CD4-positive, alpha-beta T cell treated with Interleukin-6 for 4 hours (primary cell): ENCODE measurements at places on chromosomes 2 and 18.

- no peak for DNase-seq
Observed at GRCh38 chr2:3409627-3410170, 30.2 kb downstream of the TRAPPC12 start.

GRCh38 chr2:128420131-128420530 lies 101.5 kb upstream of the HS6ST1 start:
- DNase-seq: no peak

DNA sequence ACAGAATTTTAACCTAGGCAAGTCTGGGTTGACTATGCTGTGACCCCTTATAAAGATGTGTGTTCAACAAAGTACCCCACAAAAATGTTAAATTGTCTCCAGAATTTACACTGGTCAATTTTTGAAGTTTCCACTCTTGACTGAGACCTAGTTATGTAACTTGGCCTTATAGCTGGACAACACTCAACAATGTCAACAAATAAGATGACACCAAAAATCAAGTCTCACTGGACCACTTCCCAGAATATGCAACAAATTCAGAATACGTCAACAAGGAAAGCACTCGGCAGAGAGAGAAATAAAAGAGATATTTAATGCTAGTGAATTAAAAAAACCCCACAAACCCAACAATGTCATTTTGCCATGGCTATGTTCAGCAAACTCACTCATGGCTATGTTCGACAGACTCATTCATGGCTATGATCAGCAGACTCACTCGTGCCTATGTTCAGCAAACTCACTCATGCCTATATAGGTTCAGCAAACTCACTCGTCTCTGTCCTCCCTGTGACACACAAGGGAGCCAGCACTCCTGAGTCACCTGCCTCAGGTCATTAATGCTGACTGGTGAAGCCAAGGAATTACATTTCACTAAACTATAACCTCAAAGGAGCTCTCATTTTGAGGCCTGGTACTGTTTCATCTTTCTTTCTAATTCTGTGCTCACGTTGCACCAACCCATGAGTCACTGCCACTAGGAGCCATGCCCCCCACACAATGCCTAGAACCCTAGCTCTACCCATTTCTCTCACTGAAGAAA lies 72.7 kb downstream of the PTPN2 start:
- DNase-seq: no peak

GRCh38 chr2:62197011-62197924 lies 1.4 kb downstream of the B3GNT2 start:
- peak; percentile 53 for DNase-seq

GRCh38 chr2:106108351-106108750 lies 85.8 kb downstream of the UXS1 start:
- peak; percentile 33 for DNase-seq

DNA sequence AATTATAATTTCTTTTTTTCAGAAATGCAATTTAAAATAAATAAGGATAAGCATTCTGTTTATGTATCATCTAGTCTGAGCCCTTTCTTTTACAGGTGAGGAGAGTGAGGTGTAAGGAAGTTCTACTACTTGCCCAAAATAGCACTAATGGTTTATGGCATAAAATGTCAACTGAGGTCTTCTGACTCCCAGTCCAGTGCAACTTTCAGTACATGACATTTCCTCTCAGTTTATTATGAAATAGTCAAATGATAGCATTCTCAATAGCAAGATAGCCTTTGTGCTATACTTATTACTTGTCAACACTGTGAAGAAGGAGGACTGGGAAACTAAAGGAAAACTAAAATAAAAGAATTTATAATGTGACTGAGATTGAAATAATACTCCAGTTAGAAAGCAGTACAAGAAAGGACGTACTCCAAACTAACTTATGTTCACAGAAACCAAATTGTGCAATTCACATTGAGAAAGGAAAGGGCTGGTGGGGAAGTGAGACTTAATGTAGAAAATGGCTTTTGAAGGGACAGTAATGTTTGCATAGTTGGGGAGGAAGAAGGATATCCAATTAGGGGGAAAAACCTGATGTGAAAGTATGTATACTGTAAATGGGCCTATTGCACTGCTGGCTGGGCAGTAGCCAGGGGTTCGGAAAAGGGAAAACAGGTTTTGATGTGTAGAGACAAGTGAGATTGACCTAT lies 166.7 kb upstream of the ZEB2 start:
- DNase-seq: no peak

GRCh38 chr2:107688135-107688534 lies 138.6 kb upstream of the RGPD4 start:
- DNase-seq: no peak

GRCh38 chr2:102337012-102337411 lies 18.6 kb upstream of the IL18R1 start:
- DNase-seq: no peak

- DNase-seq: no peak
Observed at GRCh38 chr2:28631514-28632206, 120.0 kb upstream of the PPP1CB start.

- no peak for DNase-seq
Observed at GRCh38 chr2:146228466-146229058, 1616.3 kb upstream of the ACVR2A start.

GRCh38 chr2:84283506-84283905 lies 175.6 kb downstream of the SUCLG1 start:
- DNase-seq: no peak

GRCh38 chr2:96393989-96394761 lies 58.6 kb downstream of the NCAPH start:
- no peak for DNase-seq

DNA sequence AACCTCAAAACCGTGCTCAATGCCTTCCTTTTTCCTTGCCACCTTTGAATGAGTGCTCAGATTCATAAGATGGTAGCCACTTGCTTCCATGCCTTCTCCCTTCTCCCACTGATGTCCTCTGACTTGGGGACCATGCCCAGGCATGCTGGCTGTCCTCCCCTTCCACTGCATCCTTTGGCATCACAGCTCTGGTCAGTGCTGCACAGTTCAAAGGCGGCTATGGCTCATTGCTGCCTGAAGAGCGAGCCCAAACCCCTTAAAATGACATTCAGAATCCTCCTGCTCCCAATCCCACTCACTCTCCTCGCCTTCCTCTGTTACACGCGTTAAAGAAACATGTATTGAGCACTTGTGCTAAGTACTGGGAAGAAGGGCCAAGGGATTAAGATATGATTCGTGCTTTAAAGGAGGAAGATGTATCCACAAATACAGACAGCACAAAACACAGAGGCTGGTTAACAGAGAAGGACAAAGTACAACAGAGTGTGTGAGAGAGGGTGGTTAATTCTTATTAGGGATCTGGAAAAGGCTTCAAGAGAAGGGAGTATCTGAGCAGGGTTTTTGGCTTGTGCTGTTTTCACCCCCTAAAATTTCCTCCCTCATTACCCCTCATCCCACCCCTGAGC lies 81.8 kb downstream of the CERKL start:
- no peak for DNase-seq

GRCh38 chr2:98379311-98380202 lies 33.3 kb downstream of the CNGA3 start:
- no peak for DNase-seq
